ENCODE measurements at places on chromosomes 12 and 14.

- no peak overlapping the region for H3K27ac ChIP-seq
- no peaks in the 10 kb centered on the region for H3K4me1 ChIP-seq
- no peak for DNase-seq
- H3K36me3 ChIP-seq: no peaks in the 10 kb centered on the region
- no peak overlapping the region for H3K4me3 ChIP-seq
These were observed 7.1 kb upstream of the CCDC184 start for GRCh38 chr12:48176417-48176751.

DNA sequence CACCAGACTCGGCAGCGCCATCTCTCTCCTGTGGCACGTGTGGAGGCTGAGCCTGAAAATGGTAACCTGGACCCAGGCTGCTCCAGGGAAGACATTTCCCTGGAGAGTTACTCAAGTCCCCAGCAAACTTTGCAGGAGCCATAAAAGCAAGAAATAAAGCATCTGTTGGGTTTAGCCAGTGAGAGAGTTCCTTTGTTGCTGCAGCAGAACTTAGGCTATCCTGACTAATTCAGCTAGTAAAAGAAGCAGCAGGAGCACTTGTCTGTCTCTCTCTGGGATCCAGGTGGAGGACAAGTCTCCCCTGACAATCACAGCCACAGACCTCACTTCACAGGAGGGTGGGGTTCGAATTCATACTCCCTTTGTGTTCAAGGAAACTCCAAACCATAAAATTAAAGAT, 79.2 kb upstream of the DIO3 start:
- peaks cover 17% of the 10 kb centered on the region for H3K4me1 ChIP-seq
- H3K4me3 ChIP-seq: no peak overlapping the region
- no peaks in the 10 kb centered on the region for H3K27me3 ChIP-seq
- no peaks in the 10 kb centered on the region for H3K36me3 ChIP-seq
- H3K27ac ChIP-seq: no peak overlapping the region
- no peak for DNase-seq

DNA sequence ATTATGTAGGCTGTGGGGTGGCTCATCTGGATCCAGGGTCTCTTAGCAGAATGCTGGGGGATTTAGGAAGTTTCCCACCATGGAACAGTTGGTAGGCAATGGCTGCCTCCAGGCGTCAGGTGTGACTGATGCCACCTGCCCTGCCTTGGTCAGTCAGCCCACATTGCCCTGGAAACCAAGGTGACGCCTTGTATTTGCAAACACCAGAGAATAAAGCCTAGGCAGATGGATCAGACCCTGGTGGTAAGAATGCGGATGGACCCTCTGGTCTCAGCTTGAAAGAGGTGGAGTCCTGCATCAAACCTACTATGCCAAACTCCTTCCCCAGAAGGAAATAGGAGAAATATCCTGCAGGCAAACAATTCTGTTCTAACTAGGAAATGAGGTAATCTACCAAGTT, 38.2 kb downstream of the NCKAP5L start:
- DNase-seq: no peak
- H3K4me1 ChIP-seq: no peaks in the 10 kb centered on the region
- H3K4me3 ChIP-seq: no peak overlapping the region
- H3K27ac ChIP-seq: no peak overlapping the region
- H3K27me3 ChIP-seq: no peaks in the 10 kb centered on the region
- H3K36me3 ChIP-seq: peaks cover 24% of the 10 kb centered on the region

- H3K4me1 ChIP-seq: no peaks in the 10 kb centered on the region
- H3K36me3 ChIP-seq: no peaks in the 10 kb centered on the region
- no peaks in the 10 kb centered on the region for H3K27me3 ChIP-seq
- no peak for DNase-seq
- H3K4me3 ChIP-seq: no peak overlapping the region
- no peak overlapping the region for H3K27ac ChIP-seq
These were observed 377.8 kb upstream of the TMEM132C start for GRCh38 chr12:127888943-127889719.

DNA sequence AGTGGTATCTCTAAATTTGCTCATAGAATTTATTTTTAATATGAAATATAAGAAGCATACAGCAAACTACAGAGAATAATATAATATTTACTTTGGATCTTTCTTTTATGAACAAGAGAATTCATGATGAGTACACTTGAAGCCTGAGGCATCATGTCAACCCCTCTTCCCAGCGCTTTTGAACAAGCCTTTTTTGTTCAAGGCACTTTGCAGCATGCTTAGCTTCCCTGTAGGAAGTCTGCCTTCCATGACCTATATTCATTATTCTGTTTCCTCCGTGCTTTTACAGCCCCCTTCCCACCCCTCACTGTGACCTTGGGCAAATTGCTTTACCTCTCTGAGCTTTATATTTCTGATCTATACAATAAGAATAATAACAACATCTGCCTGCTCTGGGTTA, 41.6 kb downstream of the SCN8A start:
- H3K4me1 ChIP-seq: no peaks in the 10 kb centered on the region
- no peak overlapping the region for H3K27ac ChIP-seq
- DNase-seq: no peak
- H3K4me3 ChIP-seq: no peak overlapping the region
- H3K27me3 ChIP-seq: no peaks in the 10 kb centered on the region

- no peak overlapping the region for H3K4me3 ChIP-seq
- H3K36me3 ChIP-seq: no peaks in the 10 kb centered on the region
- H3K27me3 ChIP-seq: no peaks in the 10 kb centered on the region
- no peaks in the 10 kb centered on the region for H3K4me1 ChIP-seq
- no peak for DNase-seq
These were observed 782.5 kb downstream of the C12orf50 start for GRCh38 chr12:87246726-87247125.
